Trophoblast cell (in vitro differentiated cells and primary cell): ENCODE measurements at places on chromosomes 3 and 15.
A peak's percentile ranks its signal among the peaks of the same experiment; 100 is the strongest.

GRCh38 chr3:108437439-108437838 is 73.0 kb downstream of the MYH15 start:
- DNase-seq = no peak

- DNase-seq = peak; percentile 78
These were observed 127.0 kb downstream of the CHSY1 start for GRCh38 chr15:101124731-101125451.

DNA sequence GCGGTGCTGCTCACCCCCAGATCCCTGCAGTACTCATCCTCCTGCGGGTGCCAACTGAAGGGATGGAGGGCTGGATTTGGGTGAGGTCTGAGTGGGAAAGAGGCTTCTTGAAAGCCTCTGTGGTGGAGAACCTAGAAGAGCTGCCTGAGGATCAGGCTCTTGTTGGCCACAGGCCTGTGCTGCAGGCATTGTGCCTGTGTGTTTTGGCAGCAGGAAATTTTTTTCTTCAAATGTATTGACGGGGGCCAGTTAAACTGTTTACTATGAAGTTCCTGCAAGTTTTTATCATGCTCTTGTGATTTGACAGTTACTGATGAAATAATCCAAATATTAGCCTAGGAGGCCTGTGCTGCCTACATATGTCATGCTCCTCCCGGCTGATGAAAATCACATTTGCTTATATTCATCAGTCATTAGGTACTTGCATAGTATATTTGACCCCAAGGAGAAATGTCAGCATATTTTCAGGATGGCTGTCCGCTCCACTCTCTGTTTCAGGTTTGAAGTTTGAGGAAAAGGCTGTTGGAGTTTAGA is 103.1 kb downstream of the THSD4 start:
- no peak for DNase-seq

GRCh38 chr15:60941448-60941847 is 287.7 kb downstream of the RORA start:
- DNase-seq = no peak

GRCh38 chr3:114675104-114675503 is 381.3 kb downstream of the TIGIT start:
- no peak for DNase-seq

- no peak for DNase-seq
These were observed 1.7 kb upstream of the PHGR1 start for GRCh38 chr15:40349163-40349562.

- no peak for DNase-seq
These were observed 279.8 kb downstream of the ZPLD1 start for GRCh38 chr3:102714567-102714966.

DNA sequence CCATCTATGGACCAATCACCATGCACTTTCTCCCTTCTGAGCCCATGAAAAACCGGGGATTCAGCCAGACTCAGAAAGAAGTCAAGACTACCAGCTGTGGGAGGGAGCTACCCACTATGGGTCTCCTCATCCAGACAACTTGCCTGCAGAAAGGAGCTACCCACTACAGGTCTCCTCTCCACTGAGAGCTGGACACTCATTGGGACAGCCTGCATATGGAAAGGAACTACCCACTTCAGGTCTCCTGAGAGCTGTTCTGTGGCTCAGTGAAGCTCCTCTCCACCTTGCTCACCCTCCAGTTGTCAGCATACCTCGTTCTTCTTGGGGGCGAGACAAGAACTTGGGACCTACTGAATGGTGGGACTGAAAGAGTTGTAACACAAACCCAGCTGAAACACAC is 22.3 kb upstream of the ZBED2 start:
- DNase-seq = no peak

DNA sequence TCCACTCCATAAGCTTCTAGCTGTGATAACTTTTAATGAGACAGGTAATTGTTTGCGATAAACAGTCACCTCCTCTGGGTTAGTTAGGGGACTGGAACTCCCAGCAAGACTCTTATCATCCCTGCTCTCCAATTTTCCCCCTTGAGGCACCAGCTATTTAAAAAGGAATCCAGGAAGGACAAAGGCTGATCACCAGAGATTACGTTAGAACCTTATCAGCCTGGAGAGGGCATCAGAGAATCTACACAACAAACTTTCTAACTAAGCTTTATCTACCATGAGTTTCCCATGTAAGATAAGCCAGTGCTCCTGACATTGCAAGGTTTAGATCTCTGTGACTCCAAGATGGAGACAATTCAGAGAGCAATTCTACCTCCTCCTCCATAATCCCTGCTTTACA is 31.3 kb downstream of the GPR176 start:
- peak; percentile 69 for DNase-seq

- no peak for DNase-seq
These were observed 21.6 kb downstream of the PLA2G4B start for GRCh38 chr15:41860049-41860828.

DNA sequence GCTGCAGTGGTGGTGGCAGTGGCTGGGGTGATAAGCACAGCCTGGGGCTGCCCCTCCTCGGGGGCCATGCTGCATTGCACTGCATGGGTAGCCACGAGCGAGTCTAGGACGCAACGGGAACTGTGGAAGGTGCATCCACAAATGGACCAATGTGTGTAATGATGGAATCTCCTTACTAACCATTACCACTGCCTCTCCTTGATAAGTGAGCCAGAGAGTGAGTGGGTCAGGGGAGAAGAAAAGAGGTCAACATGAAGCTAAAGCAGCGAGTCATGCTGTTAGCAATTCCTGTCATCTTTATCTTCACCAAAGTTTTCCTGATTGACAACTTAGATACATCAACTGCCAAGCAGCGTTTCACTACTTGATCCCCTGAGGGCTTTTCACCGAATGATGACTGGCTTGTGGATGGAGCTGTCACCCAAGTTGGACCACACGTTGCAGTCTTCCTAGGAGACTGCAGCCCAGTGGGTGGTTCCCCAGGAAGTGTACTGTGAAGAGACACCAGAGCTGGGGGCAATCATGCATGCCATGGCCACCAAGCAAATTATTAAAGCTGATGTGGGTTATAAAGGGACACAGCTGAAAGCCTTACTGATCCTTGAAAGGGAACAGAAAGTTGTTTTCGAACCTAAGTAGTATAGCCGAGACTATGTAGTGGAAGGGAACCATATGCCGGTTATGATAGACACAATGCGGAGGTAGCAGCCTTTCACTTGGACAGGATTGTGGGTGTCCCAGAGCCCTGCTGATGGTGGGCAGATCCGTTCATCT is 20.6 kb downstream of the SAMD7 start:
- no peak for DNase-seq

- peak; percentile 59 for DNase-seq
These were observed 202.1 kb downstream of the NLGN1 start for GRCh38 chr3:173599673-173600072.

DNA sequence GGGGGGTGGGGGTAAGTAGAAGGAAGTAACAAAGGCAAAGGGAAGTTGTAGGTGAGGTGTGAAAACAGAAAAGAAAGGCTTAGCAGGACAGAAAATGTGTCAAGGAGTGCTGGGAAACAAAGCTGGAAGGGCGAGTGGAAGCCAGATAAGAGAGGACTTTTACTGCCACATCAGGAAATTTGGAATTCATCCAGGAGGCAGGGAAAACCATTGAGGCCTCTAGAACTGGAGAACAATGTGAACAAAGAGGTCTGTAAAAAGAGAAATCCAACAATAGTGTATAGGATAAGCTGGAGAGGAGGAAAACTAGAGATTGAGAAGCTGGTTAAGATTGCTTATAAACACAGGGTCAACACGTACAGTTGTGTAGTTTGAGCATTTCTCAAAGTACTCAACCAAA is 116.6 kb downstream of the NTRK3 start:
- no peak for DNase-seq

- DNase-seq = no peak
These were observed 595.2 kb downstream of the ZIC1 start for GRCh38 chr3:148004331-148004730.

DNA sequence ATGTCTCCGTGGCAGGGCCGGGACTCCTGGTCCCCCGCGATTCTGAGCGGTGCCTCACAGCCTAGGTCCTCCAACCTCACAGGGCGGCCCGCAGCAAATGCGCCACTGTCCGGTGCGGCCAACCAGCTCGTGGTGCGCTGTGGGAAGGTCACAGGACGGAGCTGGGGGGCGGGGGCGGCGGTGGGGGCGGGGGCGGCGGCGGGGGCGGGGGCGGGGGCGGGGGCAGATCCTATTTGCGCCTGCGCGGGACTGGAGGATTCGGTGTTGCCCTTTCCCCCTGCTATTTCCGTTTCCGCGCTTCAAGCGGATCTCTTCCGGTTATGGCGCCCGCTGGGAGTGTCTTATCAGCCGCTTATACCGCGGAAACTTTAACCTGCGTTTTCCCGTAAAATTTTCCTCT is 106.7 kb upstream of the SNRPN start:
- no peak for DNase-seq

- DNase-seq = no peak
These were observed 82.1 kb downstream of the DLG1 start for GRCh38 chr3:197216169-197216860.

DNA sequence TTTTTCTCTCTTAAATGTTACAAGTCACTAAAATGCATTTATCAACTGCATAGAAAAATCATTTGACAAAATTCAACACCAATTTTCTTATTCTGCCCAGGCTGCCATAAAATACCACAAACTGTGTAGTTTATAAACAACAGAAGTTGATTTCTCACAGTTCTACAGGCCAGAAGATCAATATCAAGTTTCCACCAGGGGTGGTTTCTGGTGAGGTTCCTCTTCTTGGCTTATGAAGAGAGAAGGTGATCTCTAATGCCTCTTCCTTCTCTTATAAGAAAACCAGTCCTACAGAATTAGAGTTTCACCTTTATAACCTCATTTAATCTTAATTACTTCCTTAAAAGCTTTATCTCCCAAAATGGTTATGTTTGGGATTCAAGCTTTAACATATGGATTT is 10.9 kb upstream of the CD200R1L start:
- DNase-seq = no peak

GRCh38 chr3:179949412-179949811 is 87.3 kb downstream of the PEX5L start:
- DNase-seq = no peak

- peak; percentile 55 for DNase-seq
These were observed 54.3 kb downstream of the TBC1D2B start for GRCh38 chr15:78023081-78023665.

DNA sequence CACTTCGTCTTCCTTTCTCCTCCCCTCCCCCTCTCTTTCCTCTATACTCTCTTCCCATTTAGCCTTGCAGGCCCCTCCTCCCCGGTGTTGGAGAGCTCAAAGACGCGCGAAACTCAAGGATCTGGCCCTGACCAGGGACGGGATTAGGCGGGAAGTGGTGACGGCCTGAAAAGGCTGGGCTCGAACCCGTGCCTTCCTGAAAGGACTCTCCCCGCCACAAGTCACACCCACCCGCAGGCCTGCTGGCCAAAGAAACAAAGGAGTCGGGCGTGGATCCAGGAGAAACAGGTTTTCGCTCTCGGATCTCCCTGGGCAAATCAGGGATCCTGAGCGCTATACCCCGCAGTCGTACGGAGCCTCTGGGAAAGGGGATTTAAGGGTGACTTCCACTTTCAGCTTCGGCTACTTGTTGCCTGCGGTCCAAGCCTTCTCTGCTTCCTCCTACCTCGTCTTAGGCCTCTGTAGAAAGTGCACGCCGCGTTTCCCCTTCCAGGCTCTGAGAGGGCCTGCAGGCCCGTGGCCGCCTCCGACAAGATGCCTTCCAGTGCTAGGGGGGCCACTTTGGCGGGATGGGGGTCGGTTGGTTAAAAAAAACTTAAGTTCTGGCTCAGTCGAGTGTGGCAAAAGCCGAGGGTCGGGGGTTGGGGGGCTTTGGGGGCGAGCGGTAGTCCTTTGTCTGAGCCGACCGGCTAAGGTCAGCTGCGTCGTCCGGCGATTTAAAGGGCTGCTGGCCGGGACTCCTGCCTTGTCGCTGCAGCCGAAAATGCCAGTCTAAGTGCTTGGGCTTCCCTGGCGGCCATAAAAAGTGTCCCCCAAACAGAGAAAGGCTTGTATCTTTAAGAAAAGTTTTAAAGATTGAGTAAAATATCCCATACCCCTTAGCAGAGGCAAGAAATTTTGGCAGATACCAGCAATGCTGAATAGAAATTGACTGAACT is 8.2 kb downstream of the ZIC4 start:
- DNase-seq = no peak

- no peak for DNase-seq
These were observed 30.8 kb downstream of the LAMP3 start for GRCh38 chr3:183131735-183132134.

GRCh38 chr15:40046721-40047414 is 7.9 kb upstream of the SRP14 start:
- DNase-seq = peak; percentile 23

GRCh38 chr3:129554356-129555152 is 11.6 kb downstream of the H1-8 start:
- DNase-seq = no peak

GRCh38 chr15:100083572-100083971 is 258.2 kb downstream of the ADAMTS17 start:
- no peak for DNase-seq

GRCh38 chr3:152100491-152101132 is 168.1 kb upstream of the MBNL1 start:
- no peak for DNase-seq

- DNase-seq = no peak
These were observed 32.8 kb downstream of the XXYLT1 start for GRCh38 chr3:195238081-195238571.

GRCh38 chr3:97848779-97849178 is 27.0 kb downstream of the CRYBG3 start:
- no peak for DNase-seq

- DNase-seq = no peak
These were observed 82.9 kb downstream of the ST6GAL1 start for GRCh38 chr3:187013159-187013716.

- DNase-seq = no peak
These were observed 64.7 kb upstream of the EPHB3 start for GRCh38 chr3:184496933-184497332.

- no peak for DNase-seq
These were observed 146.4 kb downstream of the TJP1 start for GRCh38 chr15:29675791-29676301.
